ENCODE measurements at places on chromosomes 1 and 21. TPM values are rescaled to one million over a fixed set of nuclear protein-coding genes. Genes with fewer than 3 reads are reported as not detected.

- no peak for DNase-seq
These were observed 356.1 kb downstream of the LMO4 start for GRCh38 chr1:87684713-87685205.

DNA sequence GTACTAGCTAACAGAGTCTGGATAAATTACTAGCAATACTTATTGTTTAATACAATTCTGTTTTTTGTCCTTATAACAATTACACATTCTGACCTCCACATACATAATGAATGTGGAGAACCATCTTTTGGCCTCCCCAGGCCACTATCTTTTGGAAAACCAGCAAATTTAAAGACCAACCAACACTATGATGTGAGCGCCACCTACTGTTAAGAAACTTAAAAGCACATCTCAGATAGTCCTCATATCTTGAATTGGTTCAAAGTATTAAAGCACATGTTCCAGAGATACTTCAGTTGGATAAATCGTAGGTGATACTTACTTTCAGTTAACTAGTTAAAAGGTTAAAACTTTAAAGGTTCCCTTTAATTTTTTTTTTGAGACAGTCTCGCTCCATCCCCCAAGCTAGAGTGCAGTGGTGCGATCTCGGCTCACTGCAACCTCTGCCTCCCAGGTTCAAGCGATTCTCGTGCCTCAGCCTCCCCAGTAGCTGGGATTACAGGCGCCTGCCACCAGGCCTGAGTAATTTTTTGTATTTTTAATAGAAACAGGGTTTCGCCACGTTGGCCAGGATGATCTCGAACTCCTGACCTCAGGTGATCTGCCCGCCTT lies 29.3 kb upstream of the USP1 start:
- DNase-seq = no peak

DNA sequence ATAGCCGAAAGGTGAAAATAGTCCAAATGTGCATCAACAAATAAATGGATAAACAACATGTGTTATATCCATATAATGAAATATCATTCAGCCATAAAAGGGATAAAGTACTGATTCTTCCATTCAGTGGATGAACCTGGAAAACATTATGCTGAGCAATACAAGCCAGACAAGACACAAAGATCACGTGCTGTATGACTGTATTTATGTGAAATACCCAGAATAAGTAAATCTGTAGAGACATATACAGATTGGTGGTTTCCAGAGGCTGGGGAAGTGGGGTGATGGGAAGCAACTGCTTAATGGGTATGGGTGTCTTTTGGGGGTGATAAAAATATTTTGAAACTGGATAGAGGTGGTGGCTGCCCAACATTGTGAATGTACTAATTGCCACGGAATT lies 13.3 kb upstream of the GSTM4 start:
- DNase-seq = no peak

- DNase-seq = no peak
These were observed 278.0 kb downstream of the HLX start for GRCh38 chr1:221157026-221157761.

- no peak for DNase-seq
These were observed 2.1 kb downstream of the PRDM15 start for GRCh38 chr21:41876928-41877652.

DNA sequence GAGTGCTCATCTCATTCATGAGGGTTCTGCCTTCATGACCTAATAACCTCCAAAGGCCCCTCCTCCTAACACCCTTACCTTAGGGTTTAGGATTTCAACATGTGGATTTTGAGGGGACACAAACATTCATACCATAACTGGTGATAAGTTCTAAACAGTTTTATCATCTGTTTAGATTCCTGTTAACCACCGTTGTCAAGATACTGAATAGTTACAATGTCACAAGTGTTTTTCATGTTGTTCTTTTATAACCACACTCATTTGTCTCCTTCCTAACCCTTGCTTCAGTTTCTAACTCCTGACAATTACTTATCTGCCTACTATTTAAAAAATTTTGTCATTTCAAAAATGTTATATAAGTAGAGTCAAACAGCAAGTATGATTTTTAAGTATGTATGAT lies 86.0 kb downstream of the NCAM2 start:
- no peak for DNase-seq

- DNase-seq = no peak
These were observed 153.0 kb upstream of the B3GALT2 start for GRCh38 chr1:193339401-193339800.

KCNE1 gene
- total RNA-seq = 0.26 TPM
